Left renal pelvis (tissue), 4 donors: ENCODE measurements at places on chromosomes 3 and 15. TPM values are rescaled to one million over a fixed set of nuclear protein-coding genes. Genes with fewer than 3 reads are reported as not detected.

The NAALADL2 gene
- 17.9 TPM for polyA plus RNA-seq

The ARPP21 gene
- 1.6 TPM for polyA plus RNA-seq

The TM4SF4 gene
- 0.76 TPM for polyA plus RNA-seq

The GOLGA6D gene
- not detected for polyA plus RNA-seq

The ATP8B4 gene
- 3.2 TPM for polyA plus RNA-seq

The KBTBD12 gene
- polyA plus RNA-seq = 1.6 TPM

The VEPH1 gene
- polyA plus RNA-seq = 2.0 TPM

The CLRN1 gene
- not detected for polyA plus RNA-seq

The IL20RB gene
- 0.57 TPM for polyA plus RNA-seq

The IL5RA gene
- polyA plus RNA-seq = 0.38 TPM

The BLM gene
- polyA plus RNA-seq = 11.2 TPM

The OR5K2 gene
- 0.55 TPM for polyA plus RNA-seq

The AGTR1 gene
- 17.2 TPM for polyA plus RNA-seq

The CNTN6 gene
- polyA plus RNA-seq = 2.6 TPM

The PLA2G4F gene
- polyA plus RNA-seq = 22.3 TPM

GRCh38 chr3:101204246-101204645, 116.1 kb downstream of the IMPG2 start:
- no peak for DNase-seq

DNA sequence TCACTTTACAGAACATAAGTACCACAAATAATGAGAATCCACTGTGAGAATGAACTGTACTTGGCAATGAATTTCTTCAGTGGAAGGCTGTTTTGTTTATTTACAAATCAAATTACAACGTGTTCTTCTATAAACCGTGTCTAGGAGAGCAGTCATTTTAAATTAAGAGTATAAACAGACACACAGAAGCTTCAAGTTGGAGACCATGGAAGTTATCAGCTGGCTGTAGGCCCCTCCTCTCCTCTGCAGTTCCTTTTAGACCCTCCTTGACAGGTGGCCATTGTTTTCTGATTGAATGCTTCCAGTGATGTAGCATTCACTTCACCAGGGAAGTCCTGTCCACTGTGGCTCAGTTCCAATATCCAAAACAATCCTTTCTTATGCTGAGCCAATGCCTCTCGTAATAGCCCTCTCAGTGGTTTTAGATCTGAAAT, 7.3 kb upstream of the MAPK6 start:
- DNase-seq = no peak

GRCh38 chr15:60774829-60775463, 296.0 kb upstream of the ICE2 start:
- no peak for DNase-seq

GRCh38 chr3:157058392-157059071, 101.4 kb downstream of the CCNL1 start:
- DNase-seq = no peak

GRCh38 chr3:140770977-140771667, 93.3 kb downstream of the TRIM42 start:
- DNase-seq = no peak

- DNase-seq = no peak
Measured at GRCh38 chr3:21188459-21188858, 562.6 kb downstream of the ZNF385D start.

DNA sequence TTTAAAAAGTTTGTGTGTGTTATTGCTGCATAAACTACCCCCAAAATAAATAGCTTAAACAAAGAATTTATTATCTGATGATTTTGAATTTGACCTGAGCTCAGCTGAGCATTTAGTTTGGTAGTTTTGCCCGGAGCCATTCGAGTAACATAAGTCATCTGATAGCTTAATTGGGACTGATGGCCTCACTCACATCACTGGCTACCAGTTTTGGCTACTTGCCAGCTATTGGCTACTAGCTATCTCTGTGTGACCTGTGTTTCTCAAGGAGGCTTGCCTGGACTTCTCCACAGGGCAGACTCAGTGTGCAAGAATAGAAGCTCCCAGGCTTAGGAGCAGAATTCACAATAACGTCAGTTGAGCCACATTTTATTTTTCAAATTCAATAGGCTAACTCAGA, 9.0 kb downstream of the CNTN3 start:
- DNase-seq = no peak

DNA sequence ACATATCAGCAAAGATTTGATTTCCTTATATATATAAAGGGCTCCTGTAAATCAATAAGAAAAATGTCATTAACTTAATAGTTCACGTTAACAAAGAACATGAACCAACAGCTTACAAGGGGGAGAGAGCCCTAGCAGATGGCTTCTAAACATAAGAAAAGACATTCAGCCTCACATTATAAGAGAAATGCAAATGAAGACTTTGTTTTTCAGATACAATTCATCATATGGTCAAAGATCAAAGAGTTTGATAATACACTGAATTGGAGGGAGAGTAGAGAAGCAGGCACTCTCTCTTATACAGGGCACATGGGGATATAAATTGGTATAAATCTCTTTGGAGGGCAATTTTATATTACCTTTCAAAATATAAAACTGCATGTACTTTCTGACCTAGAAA, 21.1 kb downstream of the RBP2 start:
- no peak for DNase-seq

DNA sequence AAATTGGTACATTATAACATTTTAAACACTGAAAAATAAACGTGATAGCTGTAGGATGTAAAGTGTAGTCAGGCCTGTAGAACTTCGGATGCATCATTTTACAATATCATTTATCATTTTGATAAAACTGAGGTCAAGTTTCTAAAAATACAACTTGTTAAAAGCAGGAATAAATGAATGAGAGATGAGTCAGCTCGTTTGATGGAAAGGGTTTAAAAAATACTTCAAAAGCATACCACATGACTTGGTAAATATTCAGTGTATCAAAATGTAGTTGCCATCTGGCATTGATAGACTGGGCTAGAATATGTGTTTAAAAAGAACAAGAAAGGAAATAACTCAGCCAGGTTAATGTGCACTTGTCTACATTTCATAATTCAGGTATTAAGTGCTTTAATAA, 357.0 kb downstream of the TIGIT start:
- no peak for DNase-seq

DNA sequence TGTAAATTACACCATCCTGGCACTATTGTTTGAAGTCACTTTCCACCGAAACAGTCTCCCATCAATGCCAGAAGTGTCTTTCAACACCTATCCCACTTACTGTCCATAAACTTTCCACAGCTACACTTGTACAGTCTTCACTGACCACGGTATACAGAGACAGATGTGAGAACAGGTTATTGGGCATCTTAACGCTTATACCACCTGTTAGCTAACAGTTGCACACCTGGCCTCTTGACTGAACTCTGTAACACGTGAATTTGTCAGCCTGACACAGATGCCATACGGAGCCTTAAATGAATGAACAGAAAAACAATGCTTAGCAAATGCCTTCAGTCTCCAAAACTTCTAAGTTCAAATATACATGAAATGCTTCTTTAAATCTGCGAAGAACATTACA, 440.5 kb downstream of the SHQ1 start:
- DNase-seq = no peak

DNA sequence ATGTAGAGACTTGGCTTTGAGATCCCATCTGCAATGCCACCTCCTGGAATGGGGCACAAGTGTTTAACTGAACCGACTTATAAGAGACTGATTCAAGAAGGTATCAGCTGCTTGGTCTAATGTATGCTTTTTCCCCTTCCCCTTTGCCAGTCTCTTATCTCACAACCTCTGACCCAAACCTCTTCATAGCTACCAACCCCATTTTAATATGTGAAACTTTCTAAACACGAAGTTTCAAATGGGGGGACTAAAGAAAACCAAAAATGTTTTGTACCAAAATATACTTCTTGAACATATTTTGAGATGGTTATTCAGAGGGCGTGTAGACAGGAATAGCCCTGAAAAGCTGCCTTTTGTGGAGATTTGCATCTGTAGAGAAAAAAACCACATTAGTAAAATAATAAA, 73.1 kb downstream of the OXSM start:
- DNase-seq = no peak

- DNase-seq = no peak
Measured at GRCh38 chr3:52506266-52506966, 11.3 kb downstream of the STAB1 start.

DNA sequence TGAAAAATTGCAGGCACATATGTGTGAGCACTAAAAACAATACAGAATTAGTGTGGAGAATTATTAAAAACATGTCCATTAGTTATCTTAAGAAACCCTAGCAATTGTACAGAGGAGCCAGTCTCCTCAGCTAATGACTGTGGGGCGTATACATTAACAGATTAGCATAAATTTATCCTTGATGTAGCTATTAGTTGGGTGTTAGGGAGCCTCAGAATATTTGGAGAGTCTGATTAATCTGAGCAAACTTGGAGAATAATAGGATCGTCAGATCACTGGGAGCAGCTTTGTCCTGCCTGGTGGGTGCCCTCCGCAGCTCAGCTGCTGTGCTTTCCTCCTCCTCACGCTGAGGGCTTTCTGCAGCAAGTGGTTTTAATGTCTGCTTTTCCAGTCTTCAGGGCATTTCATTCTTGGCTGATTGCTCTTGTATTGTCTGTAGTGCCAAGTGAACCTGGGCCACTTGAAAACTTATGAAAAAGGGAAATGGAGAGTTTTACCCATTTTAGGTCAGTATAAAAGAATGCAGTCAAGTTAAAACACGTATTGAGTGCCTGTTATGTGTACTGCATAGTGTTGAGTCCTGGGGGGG, 417.4 kb upstream of the SEMA6D start:
- no peak for DNase-seq

DNA sequence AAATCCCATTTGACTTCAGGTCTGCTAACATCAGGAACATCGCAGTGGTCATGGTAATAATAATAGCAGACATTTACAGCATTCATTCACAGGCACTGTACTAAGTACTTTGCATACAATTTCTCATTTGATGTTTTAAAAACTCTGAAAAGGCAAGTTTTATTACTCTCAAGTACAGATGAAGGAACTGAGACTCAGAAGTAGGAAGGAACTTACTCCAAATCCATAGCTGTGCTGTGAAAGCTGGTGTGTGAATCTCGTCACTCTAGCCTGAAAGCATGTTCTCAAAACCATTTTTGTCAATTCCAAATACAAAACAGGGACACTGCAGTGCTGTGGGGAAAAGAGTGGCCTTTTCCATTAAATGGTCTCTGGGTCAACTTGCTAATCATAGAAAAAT, 179.9 kb downstream of the FAM43A start:
- no peak for DNase-seq

DNA sequence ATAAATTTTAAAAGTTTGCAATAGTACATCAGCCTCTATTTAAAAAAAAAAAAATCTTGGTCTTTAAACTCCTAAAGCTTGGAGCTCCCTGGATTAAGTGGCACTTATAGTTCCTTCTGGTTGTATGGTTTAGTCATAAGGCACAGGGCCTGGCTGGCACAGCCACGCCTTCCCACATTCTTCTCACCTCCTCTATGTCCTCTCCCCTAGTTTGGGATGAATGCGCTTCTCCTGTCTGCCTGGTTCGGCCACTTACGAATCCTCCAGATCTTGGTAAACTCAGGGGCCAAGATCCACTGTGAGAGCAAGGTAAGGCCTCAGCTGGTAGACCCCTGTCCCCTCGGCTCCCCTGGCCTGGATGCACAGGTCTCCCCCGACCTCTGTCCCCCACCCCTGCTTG, 10.0 kb downstream of the ANKDD1A start:
- no peak for DNase-seq

DNA sequence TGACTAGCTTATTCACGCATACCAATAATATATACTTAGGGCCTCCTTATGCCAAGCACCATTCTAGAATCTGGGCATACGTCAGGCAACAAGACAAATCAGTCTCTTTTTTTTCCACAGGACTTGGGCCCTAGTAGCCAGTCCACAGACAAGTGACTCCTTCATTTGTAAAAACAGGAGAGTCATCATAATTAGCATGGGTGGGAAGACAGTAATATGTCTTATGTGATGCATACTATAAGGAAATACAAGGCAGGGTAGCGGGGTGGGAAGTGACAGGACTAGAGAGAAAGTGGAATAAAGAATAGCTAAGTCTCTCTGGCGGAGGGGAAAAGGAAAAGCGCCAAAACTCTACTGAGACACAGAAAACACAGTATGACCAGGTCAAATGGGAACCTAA, 439.6 kb upstream of the MDFIC2 start:
- DNase-seq = no peak

GRCh38 chr3:16199769-16200168, 25.3 kb downstream of the GALNT15 start:
- DNase-seq = no peak

DNA sequence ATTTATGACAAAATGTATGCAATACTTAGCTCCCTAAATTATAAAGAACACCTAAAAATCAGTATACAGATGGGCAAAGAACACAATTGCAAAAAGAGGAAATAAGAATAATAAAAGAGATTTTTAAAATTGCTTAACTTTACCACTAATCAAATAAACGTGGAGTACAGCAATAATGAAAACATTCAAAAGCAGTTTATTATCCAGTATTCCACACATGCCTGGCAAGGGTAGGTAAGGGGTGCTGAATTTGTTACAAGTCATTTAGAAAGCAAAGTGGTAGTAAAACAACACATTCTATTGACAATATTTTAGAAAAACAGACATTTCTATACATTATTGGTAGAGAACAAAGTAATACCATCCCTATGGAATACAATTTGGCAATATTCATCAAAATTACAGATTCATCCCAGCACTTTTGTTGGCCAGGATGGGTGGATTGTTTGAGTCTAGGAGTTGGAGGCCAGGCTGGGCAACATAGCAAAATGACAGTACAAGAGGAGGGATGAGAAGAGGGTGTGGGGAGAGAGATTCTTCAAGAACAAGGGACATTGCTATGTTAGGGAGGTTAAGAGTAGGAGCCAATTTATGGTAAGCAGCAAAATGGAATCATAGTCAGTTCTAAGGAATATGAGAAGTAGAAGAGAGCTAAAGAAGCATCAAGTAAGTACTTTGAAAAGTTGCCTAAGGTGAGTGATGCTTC, 3.7 kb upstream of the ACKR4 start:
- DNase-seq = no peak

DNA sequence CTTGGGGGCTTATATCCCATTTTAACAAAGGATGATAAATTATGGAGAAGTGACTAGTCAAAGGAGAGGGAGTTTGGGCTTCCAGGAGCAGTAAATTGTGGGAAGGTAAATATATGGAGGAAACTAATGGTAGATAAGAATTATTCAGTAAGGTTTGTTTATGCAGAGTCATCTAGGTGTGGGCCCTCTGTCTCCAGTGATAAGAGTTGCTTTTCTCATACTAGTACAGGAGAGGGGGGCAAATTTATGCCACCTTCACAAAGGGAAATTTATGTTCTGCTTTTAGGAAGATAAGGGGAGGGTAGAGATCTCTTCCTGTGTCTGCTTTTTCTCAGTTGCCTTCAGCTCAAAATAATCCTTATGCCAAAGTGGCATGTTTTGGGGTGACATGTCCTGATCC, 383.7 kb upstream of the PPP2R3A start:
- DNase-seq = no peak

- no peak for DNase-seq
Measured at GRCh38 chr3:11948866-11949265, 55.3 kb upstream of the SYN2 start.

DNA sequence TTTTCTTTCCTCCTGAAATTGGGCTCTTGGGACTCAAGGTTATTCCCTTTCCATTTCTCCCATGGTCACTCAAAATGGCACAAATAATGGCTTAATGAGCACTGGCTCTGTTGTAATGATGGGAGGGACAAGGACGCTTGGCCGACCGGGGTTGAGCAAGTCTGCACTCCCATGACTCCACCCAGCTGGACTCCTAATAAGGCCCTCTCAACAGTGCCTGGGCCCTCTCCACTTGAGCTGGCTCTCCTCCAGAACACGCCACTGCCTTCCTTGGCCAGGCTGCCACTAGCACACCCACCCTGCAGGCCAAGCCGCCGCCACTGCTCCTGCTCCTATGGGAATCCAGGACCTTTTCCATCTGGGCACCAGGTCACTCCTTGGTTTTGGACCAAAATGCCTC, 42.3 kb downstream of the ADCY5 start:
- no peak for DNase-seq
